ENCODE measurements at places on chromosomes 5 and 9.
A peak's percentile ranks its signal among the peaks of the same experiment; 100 is the strongest.

GRCh38 chr9:36504156-36504555 is 68.5 kb upstream of the MELK start:
- no peak for DNase-seq

DNA sequence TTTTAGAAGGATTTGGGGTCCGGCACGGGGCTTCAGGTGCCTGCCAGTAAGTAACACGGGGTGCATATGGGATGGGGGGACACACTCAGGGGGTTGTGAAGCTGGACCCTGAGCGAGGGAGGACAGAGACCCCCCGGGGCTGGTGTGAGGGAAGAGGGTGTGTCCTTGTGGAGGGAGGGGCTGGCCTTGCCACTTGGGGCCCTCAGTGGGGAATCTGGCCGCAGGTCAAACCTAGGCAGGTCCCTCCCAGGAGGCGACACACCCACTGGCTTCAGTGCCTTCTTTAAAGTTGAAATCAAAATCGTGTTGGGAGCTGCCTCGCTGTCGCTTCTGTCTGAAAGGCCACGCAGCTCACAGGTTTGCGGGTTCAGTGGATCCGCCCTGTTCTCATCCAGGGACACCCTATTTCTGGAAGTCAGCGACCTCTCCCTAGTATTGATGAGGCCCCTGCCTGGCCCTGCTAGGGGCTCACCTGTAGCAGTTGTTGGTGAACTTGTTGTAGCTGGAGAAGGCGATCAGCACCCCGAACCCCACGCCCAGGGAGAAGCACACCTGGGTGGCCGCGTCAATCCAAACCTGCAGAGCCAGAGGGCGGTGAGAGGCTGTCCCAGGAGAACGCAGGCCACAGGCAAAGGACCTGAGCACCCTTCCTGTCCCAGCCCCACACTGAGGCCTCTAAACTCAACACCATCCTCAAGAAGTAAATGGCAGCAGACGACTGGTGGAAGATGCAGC is 29.4 kb downstream of the SLC6A3 start:
- DNase-seq, result no peak

- DNase-seq, result no peak
These were observed 477.1 kb downstream of the PDE4D start for GRCh38 chr5:59416451-59416850.

DNA sequence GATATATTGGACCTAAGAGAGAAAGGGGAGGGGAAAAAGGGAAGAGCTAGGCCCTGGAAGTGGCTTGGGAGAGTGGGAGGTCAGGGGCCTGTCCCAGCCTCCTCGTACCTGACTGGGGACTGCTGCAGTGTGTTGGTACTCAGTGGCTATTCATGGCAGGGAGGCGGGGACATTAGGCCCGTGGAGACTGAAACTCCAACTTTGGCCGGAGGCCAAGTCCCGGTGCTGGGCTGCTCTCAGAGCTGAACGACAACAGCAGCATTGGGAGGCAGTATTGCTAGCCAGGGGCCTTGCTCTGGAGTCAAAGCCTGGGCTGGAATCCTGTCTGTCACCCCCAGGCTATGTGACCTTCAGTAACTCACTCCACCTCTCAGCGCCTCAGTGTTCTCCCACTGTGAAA is 37.8 kb downstream of the NEURL1B start:
- DNase-seq, result no peak

GRCh38 chr9:2691626-2692025 is 25.7 kb upstream of the KCNV2 start:
- no peak for DNase-seq

- no peak for DNase-seq
These were observed 127.5 kb upstream of the POU5F2 start for GRCh38 chr5:93868851-93869250.

GRCh38 chr9:111029260-111029659 is 9.0 kb downstream of the LPAR1 start:
- DNase-seq, result no peak

DNA sequence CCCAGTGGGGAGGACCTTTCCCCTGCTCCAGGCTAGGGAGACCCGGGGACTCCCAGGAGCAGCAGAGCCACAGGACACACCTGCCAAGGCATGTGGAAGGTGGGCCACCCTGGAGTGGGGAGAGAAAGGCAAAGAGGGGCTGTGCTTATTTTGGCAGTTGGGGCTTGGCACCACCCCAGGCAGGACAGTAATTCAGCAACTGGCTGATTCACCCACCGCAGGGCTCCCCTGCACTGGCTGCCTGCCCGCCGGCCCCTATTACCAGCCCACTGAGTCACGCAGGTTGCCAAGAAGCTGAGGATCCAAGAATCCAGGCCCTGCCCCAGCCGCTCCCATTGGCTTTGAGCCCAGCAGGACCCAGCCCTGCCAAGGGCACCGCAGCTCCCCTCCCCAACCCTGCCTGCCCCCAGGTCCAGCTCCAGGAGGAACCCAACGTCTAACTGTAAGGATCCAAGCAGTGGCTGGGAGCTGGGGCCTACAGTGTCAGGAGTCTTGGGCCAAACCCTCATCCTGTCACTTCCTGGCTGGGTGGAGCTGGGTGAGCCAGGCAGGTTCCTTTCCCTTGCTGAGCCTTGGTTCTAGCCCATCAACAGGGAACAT is 14.2 kb upstream of the RALGDS start:
- DNase-seq, result peak; percentile 61

GRCh38 chr5:115500225-115500624 is 44.4 kb downstream of the FEM1C start:
- DNase-seq, result no peak

DNA sequence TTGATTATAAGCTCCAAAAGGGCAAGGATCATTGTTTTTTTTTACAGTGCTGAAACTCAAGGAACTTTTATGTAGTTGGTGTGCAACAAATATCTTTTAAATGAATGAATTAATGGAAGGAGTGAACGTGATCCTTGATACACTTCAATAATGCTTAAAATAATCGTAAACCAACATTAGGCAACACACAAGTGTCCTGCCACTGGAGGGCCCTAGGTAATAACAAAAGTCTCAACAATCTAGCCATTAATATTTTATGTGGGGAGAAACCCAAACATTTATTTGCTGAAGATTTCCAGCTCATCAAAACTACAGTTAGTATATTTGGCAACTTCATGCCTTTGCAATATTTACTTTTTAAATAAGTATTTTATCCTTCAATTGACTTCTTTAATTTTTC is 309.0 kb upstream of the FBXL7 start:
- no peak for DNase-seq

GRCh38 chr9:120538339-120538738 is 41.6 kb downstream of the CDK5RAP2 start:
- DNase-seq, result no peak

GRCh38 chr5:95390812-95391492 is at the start of gene FAM81B:
Gene FAM81B (plus strand): TSS chr5:95391366. CDS start chr5:95391390, 24 bp downstream.
- DNase-seq, result no peak

GRCh38 chr5:15763754-15764153 is 263.8 kb downstream of the FBXL7 start:
- DNase-seq, result no peak

- peak; percentile 50 for DNase-seq
These were observed 72.0 kb downstream of the CCNH start for GRCh38 chr5:87340716-87341115.

DNA sequence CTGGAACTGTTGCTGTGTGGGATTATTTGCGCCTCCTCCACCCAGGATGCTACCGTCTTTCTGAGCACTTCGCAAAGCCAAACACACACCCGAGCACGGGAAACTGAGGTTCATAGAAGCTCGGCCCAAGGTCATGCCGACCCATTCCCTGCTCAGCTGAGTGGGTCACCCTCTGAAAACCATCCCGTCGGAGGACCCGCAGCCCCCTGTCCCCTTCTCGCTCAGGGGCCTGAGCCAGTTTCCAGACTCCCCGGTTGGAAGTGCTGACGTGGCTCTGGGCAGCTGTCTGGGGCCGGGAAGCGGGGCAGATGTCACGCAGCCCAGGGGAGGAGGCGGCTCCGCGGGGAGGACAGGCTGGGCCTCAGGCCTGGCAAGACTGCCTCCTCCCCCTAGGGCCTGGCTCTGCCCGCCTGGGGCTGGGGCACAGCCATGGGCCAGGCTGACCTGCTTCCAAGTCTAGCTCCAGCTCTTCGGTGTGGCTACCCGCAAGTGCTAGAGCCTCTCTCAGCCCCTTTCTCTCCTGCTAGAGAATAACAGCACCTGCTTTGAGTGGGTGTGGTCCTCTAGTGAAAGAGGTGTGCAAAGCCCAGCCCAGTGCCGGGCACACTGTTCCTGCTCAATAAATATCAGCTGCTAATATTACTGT is 9.9 kb upstream of the CXXC5 start:
- DNase-seq, result no peak

GRCh38 chr9:86277072-86277471 is 5.3 kb downstream of the ISCA1 start:
- DNase-seq, result no peak

GRCh38 chr5:126268697-126269315 is 154.4 kb upstream of the GRAMD2B start:
- no peak for DNase-seq

DNA sequence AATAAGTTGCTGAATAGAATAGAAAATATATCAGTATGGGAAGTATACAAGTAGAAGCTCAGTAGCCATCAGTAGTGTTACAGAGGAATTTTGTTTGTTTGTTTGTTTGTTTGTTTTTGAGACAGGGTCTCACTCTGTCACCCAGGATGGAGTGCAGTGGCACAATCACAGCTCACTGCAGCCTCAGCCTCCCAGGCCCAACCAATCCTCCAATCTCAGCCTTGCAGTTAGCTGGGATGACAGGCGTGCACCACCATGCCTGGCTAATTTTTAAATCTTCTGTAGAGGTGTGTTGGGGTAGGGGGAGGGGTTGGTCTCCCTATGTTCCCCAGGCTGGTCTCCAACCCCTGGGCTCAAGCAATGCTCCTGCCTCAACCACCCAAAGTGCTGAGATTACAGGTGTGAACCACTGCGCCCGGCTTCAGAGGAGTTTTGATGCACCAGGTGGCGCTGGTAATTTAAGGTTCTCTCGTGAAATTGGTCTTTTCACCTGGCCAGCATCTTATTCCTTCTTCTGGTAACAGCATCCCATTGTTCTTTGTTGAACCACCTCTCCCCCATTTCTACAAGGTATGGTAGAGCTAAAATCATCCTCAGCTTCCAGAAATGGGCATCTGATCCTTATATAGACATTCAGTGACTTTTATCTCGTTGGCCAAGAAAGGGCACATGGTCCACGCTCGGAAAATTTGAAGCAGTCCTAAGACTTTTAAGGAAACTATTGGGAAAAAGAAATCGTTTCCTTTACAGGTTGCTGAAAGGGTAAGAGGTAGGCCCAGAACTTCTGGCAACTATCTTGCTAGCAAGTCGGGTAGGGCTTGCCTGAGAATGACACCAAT is 157.1 kb downstream of the ARRDC3 start:
- peak; percentile 67 for DNase-seq

DNA sequence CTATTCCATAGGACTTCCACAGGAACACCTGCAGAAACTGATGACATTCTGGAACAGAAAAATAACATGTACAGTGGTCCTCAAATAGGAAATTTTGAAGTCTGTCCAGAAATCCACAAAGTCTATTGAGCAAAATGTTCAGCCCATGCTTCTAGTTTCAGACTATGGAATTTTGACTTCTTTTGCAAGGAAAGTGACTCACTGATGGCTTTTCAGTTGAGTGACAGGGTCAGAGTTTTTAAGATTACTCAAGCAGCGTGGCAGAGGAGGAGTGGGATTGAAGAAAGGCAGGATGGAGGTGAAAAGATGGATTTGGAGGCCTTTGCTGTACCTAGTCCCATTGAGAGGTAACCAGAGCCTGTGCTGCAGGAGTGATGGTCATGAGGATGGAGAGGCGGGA is 151.5 kb downstream of the GOLPH3 start:
- DNase-seq, result no peak

GRCh38 chr9:75873712-75874111 is 16.8 kb upstream of the PCSK5 start:
- DNase-seq, result no peak

DNA sequence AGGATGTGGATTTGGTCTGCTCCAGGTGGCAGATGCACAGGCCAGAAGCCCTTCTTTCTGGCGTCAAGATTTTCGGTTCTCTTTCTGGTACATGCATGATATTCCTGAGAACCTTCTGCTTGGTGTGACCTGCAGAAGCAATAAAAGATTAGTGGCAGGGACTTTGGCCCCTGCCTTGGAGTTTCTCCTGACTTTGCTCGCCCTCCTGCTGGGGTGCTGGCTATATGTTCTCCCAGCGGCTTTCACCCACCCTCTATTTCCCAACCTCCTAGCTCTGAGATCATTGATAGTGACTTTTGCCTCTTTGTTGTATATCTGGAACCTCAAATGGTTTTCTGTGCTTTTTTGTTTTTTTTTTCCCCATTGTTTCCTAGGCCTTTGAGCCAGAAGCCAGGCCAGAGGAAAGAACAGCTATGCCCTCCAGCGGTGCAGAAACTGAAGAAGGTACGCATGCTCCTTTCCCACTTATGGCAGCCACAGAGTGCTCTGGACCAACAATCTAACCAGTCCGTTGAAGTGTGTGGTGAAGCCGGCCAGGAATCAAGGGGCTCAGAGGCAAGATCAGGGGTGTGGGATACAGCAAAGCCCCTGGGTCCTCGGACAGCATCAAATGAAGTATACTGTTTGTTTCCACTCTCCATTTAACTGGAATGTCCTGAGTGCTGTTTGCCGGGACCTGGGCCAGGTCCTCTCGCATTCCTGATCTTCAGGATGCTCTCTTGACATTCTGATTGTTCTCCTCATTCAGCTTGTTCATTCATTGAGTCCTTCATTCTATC is 154.5 kb downstream of the ARHGEF28 start:
- DNase-seq, result no peak

- no peak for DNase-seq
These were observed 203.3 kb upstream of the TARS1 start for GRCh38 chr5:33237471-33237870.

DNA sequence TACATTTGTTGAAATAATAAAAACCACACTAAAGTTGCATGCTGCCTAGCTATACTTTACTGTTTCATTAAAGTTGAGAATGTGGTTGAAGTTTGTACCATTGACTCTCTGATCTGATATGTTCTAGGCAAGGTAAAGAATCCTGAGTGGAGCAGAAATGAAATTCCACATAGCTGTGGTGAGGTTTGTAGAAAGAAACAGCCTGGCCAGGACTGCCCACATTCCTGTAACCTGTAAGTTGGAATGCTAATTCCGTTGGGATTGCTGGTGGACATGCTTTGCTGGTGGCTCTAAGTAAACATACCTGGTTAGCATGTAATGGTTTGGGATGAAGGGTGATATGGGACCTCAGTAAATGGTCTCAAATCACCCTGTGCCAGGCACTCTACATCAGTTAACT is 16.8 kb downstream of the NFX1 start:
- DNase-seq, result no peak

DNA sequence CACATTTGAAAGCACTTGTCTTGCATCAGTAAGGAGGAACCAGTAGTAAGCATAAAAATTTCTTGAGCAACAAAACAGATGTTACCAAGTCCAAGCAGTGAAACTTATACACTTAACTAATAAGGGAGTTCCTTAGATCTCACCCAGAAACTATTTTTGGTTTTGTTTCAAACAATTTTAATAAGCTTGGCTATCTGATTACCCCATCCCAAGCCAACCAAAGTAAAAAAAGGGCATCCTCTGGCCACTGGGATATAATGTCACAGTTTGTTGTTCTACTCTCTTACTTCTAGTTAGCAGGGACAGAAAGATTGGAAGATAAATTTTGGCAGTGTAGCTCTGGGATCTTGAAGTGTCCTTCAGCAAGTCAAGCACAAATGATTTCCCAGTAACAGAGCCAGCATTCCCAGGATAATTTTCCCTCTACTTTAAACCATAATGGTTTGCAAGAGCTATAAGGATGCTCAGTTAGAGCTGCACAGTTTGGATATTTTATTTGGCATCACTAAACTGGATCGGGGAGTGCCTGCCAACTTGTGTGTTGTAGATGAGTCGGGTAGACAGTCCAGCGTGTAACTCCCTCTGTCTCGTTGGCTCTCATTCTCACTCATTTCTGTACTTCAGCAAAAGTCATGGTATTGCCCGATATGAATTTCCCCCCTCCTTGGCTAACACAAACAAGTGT is 161.9 kb upstream of the HMHB1 start:
- DNase-seq, result no peak
